ENCODE measurements at places on chromosomes 7 and 10.

DNA sequence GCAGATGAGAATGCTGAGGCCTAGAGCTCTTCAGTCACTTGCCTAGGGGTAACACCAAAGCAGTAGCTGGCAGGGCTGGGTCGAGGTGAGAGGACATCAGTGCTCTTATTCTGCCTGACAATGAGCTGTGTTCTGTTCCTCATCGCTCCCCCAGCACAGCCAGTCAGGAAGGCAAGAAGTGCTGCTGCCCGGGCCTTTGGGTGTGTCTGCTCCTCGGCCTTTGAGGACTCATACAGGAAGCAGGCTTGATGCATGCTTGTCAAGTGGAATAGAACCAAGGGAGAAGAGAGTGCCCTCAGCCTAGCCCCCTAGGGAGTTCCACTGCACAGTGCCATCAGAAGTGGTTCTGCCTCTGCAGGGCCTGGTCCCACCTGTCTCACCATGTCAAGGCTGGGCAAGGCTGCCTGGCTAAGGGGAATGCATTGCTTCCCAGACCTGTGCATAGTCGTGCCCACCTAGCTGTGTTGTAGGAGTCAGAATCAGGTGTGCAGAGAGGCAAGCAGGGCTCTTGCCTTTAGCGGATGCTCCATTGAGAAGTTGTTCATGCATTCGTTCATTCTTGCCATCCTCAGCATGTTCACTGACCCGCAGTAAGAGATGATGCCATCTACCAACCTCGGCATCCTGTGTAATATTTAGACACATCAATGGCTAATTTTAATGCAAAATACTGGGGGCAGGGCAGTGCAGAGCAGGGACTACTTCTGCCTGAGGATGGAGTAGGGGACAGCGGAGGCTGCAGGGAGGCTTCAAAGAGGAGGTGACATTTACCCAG is 156.6 kb downstream of the RPS24 start:
- no peak overlapping the region for H3K27ac ChIP-seq
- H3K4me1 ChIP-seq, result no peaks in the 10 kb centered on the region
- H3K36me3 ChIP-seq, result no peaks in the 10 kb centered on the region
- H3K4me3 ChIP-seq, result no peak overlapping the region

DNA sequence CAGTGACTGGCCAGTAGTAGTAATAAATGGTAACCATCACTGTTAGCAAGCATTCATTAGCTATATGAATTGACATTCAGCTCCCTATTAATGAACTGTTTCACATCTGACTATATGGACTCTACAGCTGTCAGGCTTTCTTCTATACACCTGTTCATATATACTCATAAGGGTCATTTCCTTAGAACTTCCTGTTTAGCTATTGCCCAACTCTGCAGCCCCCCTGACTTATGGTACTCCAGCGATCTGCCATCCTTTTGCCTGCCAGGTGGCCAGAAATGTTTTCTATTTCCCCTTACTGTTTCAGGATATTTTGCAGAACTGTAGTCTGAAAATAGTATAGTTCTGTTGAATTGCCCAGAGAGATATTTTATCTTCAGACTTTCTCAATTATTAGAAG is 56.6 kb downstream of the TASOR2 start:
- no peaks in the 10 kb centered on the region for H3K27me3 ChIP-seq
- no peak overlapping the region for H3K27ac ChIP-seq
- no peak overlapping the region for H3K4me3 ChIP-seq
- peaks cover 50% of the 10 kb centered on the region for H3K36me3 ChIP-seq

DNA sequence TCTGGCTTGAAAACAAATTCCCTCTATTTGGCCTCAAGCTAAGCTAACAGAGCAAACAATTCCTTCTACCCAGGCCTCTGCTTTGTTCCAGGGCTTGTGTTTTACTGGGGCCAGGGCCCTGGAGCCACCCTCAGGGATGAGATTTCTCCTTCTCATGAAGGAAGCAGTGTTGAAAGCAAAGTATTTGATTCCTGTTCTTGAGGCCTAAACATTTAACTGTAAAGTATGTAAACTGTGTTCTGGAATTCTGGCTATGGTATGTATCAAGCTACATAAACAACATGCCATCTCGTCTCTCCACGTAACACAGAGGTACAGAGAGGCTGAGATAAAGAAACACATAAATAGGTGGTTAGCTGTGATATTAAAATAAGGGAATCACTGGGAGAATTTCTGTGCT is 81.8 kb downstream of the HERPUD2 start:
- no peaks in the 10 kb centered on the region for H3K27me3 ChIP-seq
- H3K36me3 ChIP-seq, result no peaks in the 10 kb centered on the region
- H3K4me3 ChIP-seq, result no peak overlapping the region
- no peak overlapping the region for H3K27ac ChIP-seq

DNA sequence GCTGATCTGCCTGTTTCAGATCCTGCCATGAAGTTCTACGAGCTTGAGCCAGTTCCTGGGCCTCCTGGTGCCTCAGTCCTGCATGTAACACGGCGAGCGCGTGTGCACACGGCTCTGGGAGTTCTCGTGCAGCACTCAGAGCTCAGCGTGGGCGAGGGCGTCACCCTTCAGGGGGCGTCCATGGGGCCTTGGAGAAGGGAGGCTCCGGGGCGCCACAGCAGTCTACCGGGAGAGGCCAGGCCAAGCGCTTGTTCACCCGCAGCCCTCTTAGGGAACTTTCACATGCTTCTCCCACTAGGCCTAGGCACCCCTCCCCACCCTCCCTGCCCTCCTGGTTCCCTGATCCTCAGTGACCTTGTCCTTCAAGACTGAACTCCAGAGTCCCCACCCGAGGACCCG is 83.1 kb downstream of the BMS1 start:
- peaks cover 32% of the 10 kb centered on the region for H3K27me3 ChIP-seq
- H3K36me3 ChIP-seq, result no peaks in the 10 kb centered on the region
- no peak overlapping the region for H3K4me3 ChIP-seq
- no peak overlapping the region for H3K27ac ChIP-seq
- DNase-seq, result no peak

GRCh38 chr7:116089293-116089692 is 58.7 kb upstream of the TFEC start:
- H3K36me3 ChIP-seq, result no peaks in the 10 kb centered on the region
- DNase-seq, result no peak
- no peaks in the 10 kb centered on the region for H3K4me1 ChIP-seq
- H3K27ac ChIP-seq, result no peak overlapping the region

DNA sequence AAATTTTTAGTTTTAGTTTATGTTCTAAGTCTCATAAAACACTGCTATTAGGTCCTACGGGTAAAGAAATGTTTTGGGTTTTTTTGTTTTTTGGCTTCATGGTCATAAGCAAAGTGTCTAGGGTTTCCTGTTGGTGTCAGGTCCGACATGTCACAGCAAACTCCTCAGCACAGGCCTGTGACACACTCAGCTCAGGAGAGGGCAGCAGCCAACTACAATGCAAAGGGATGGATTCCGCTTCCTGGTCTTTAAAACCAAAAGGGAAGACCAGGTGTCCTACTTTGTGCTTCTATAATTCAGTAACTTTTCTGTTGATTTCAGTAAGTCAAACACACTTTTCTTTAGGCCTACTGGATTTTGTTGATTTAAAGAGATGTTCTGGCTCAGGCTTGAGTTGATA is 83.8 kb upstream of the MACROH2A2 start:
- H3K36me3 ChIP-seq, result no peaks in the 10 kb centered on the region
- H3K27me3 ChIP-seq, result peaks cover 13% of the 10 kb centered on the region
- H3K4me3 ChIP-seq, result no peak overlapping the region
- H3K4me1 ChIP-seq, result no peaks in the 10 kb centered on the region
- H3K27ac ChIP-seq, result no peak overlapping the region

- DNase-seq, result no peak
- H3K27ac ChIP-seq, result no peak overlapping the region
- no peaks in the 10 kb centered on the region for H3K27me3 ChIP-seq
Measured at GRCh38 chr7:85774986-85775385, 588.1 kb upstream of the SEMA3D start.

GRCh38 chr7:31710171-31710570 is 23.2 kb downstream of the PPP1R17 start:
- no peaks in the 10 kb centered on the region for H3K36me3 ChIP-seq
- H3K27ac ChIP-seq, result no peak overlapping the region
- H3K4me1 ChIP-seq, result no peaks in the 10 kb centered on the region

- H3K27me3 ChIP-seq, result no peaks in the 10 kb centered on the region
- no peaks in the 10 kb centered on the region for H3K36me3 ChIP-seq
- no peak overlapping the region for H3K27ac ChIP-seq
- DNase-seq, result no peak
Measured at GRCh38 chr10:118811675-118812392, 57.1 kb upstream of the CACUL1 start.

DNA sequence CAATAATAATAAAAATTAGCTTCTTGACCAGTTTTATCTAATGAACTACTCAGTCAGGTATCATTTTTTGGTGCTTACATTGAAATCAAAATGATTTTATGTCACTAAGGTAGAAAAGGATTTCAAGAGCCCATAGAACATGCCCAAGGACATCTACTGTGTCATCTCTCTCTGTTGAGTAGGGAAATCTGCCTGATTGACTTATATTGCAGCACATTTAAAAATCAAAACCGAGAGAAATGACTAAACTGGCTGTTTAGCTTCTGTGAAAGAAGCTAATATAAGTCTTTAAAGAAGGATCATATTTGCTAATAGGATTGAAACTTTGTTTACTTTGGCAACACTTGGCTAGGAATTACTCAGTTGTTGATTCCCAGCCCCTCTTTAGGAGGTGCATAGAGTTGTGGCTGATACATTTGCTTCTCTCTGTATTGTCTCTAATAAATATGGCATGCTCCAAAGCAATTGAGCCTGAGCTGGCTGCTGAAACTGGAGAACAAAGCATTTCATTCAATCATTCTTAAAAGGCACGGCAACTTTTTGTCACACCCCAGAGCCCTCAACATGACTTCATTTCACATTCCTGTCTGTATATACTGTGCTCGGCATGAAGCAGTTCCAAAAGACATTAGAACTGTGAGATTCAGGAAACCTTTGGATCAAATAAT is 1096.9 kb upstream of the POT1 start:
- H3K27ac ChIP-seq, result no peak overlapping the region
- H3K27me3 ChIP-seq, result no peaks in the 10 kb centered on the region
- DNase-seq, result no peak
- H3K4me1 ChIP-seq, result no peaks in the 10 kb centered on the region
- H3K36me3 ChIP-seq, result no peaks in the 10 kb centered on the region

GRCh38 chr10:29780639-29781038 is 145.9 kb upstream of the SVIL start:
- H3K36me3 ChIP-seq, result no peaks in the 10 kb centered on the region
- H3K4me3 ChIP-seq, result no peak overlapping the region
- peaks cover 13% of the 10 kb centered on the region for H3K27me3 ChIP-seq

- H3K36me3 ChIP-seq, result peaks cover 2% of the 10 kb centered on the region
- peaks cover 20% of the 10 kb centered on the region for H3K27me3 ChIP-seq
- peak; percentile 33 for DNase-seq
- peak overlapping the region; percentile 87 for H3K4me3 ChIP-seq
- peaks cover 34% of the 10 kb centered on the region for H3K4me1 ChIP-seq
Measured at GRCh38 chr7:128940494-128941322, 3.0 kb downstream of the IRF5 start.

DNA sequence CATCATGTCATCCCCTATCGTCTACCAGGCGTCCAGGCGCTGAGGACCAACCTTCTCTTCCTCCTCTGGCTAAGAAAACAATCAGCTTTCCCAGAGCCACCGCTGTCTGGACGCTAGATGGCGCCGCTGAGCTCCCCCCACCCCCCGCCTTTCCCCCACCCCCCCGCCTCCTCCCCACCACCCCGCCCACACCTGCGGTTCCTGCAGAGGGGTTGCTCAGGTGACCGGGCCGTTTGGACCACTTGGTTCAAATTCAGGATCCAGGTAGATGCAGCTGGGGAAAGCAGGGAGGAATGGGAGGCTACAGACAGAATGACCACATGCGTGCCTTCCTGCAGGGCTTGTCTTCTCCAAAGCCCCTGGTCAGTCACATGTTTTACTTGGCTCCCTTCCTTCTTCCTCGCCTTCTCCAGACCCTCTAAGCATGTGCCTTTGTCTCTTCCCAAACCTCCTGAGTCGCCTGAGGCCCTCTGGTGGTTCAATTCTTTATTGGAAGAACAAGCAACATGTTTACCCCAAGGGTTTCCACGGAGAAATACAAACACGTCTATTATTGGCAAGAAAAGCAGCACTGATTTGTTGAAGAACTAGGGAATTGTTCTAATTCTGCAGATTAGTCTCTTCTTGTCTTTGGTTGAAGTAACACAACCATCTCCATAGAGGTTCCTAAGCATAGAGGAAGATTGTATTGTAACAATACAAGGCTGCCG is 24.7 kb downstream of the AOC1 start:
- H3K27me3 ChIP-seq, result peaks cover 9% of the 10 kb centered on the region
- no peak overlapping the region for H3K4me3 ChIP-seq
- H3K4me1 ChIP-seq, result peaks cover 11% of the 10 kb centered on the region
- DNase-seq, result peak; percentile 76
- peaks cover 5% of the 10 kb centered on the region for H3K36me3 ChIP-seq
- H3K27ac ChIP-seq, result no peak overlapping the region

Measured in activated CD4-positive, alpha-beta T cell treated with anti-CD3 and anti-CD28 coated beads for 36 hours (primary cell).